ENCODE measurements at places on chromosomes 7 and 10. TPM values are rescaled to one million over a fixed set of nuclear protein-coding genes. Genes with fewer than 3 reads are reported as not detected.

Gene C7orf33
- 1.1 TPM for polyA plus RNA-seq

Gene C10orf53
- polyA plus RNA-seq: not detected

Gene ZNF746
- polyA plus RNA-seq: 9.7 TPM

Gene HTR7
- polyA plus RNA-seq: 0.18 TPM

Gene MACC1
- 0.04 TPM for polyA plus RNA-seq

Gene PHKG1
- polyA plus RNA-seq: 41.5 TPM

Gene EIF3B
- polyA plus RNA-seq: 90.2 TPM

GRCh38 chr7:47416492-47417480 is 165.1 kb downstream of the TNS3 start:
- DNase-seq: no peak

GRCh38 chr7:110375068-110375467 is 715.9 kb upstream of the LRRN3 start:
- DNase-seq: no peak

DNA sequence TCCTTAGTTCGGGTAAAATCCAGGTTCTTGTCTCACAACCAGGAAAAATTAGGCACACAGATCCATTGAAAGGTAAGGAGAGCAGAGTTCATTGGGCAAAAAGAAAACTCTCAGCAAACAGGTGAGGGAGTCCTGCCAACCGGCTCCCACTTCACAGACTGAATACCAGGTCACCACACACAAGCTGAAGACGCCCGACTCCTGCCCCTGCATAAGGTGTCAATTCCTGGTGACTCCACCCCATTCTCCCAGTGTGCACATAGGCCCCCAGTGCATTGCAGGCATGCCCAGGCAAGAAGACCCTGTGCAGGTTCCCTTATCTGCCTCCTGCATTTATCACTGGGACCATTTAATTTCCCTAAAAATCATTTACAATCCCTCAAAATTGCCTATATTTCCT is 354.6 kb downstream of the LRRTM3 start:
- DNase-seq: no peak

DNA sequence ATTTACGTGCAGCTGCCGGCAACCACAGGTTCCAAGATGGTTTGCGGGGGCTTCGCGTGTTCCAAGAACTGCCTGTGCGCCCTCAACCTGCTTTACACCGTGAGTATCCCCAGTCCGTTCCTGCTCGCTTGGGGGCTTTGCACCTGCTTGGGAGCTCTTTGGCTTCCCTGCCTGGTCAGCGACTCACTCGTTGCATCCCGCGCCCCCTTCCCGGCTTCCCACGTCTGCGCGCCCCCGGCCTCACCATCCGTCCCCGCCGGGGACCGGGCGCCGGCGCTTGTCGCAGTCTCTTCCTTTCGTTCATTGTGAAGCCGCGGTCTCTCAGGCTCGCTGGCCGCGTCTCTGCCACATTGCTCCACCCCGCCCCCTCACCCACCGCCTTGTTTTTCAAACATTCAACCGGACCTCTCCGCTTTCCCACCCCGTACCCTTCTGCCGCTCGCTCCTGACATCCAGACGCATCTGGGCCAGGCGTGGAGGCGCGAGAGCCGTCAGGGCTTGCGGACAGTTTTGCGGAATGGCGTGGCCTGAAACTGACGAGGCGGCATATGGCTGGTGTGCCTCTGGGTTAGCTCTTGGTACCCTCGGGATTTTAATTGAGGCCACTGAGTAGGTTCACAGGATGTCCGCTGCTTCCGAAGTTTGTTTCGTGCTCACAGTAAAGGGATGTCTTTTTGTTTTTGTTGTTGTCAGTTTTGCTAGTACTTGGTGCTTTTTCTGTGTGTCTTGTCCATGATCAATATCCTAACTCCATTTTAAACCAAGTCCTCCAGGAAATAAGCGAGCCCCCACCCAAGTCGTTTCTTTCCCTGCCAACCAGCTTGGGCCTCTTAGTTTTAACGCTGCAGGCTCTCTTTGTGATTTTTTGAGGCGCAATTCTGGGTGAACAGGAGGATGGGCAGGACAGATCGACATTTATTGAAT is 639 bp downstream of the TSPAN13 start:
- no peak for DNase-seq

- DNase-seq: no peak
These were observed 570 bp upstream of the PRTFDC1 start for GRCh38 chr10:24952707-24953645.

DNA sequence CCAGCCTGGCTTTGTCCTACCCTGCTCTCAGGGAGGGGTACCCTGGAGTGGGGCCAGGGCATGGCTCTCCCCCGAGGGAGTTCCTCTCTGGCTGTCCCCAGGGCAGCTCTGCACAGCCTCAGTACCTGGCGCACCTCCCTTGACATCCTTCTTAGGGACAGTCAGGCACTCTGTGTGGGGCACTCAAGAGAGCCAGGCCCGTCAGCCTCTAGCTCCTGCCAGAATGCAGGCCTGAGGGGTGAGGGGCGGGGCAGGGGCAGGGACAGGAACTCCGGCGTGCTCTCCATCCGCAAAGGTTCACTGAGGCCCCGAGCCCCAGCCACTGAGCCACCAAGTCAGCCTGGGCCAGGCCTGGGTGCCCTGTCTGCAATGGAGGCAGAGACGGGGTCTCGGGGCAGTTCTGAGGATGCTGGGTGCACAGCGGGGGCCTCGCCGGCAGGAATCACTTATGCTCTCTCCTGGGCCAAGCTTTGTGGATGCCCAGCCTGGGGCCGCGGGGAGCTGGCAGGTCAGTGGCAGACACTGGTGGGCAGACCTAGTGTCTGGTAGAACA is 10.1 kb downstream of the LIMK1 start:
- no peak for DNase-seq

DNA sequence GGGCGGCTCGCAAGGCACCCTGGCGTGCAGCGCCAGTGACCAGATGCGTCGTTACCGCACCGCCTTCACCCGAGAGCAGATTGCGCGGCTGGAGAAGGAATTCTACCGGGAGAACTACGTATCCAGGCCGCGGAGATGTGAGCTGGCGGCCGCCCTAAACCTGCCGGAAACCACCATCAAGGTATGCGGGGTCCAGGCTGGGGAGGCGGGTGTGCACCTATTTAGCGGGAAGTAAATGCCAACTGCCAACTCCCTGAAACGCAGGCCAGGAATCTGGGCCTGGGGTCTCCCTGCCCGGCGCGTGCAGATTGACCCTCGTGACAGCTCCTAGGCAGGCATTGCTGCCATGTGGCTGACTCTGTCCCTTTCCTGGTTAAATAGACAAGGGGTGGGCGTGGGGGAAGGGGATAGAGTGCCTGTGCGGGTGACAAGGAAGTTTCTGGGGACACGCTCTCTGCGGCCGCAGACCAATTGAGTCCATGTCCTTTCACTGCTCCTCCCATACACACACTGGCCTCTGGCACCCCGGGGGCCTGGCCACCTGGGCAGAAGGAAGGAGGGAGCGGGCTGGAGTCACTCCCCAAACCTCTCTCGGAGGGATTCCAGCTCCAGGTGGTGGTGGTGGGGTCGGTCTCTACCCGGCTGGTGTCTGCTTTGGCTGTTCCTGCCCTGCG is 2.7 kb downstream of the EVX1 start:
- no peak for DNase-seq
